HCEC 1CT (cell line): ENCODE measurements at places on chromosomes 7 and 10.

DNA sequence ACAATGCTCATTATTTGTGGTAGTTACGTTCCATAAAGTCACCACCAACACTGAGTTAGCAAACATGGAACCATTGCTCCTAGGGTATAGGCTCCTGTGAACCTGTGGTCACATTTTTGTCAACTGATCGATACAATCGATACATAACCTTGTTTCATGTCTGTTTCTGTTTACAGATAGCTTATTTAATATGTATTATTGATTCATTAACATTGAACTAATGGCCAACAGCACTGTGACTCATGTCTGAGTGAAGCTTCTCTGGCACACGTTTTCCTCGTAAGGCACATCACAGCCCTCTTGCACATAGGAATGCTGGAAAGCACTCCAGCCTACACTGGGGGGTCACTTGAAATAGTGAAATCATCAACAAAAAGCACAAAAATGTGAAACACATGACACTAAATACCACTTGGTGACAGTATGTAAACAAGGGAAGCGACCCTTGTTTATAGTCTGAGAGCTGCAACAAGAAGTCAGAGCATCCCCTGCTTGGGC, 27.0 kb downstream of the GHRHR start:
- no peak for DNase-seq

DNA sequence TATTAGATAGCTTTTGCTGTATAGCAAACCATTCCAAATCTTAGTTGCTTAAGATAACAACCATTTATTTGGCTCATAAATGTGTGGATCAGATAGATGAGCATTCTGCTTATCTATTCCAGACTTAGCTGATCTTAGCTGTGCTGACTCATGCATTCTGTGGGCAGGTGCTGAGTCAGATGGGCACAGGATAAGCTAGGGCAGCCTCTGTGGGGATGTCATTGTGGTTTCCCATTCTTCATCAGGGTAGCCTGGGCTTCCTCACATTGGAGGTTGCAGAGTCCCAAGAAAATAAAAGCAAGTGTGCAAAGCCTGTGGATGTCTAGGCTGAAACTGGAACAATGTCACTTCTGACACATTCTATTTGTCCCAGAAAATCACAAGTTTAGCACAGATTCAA, 917.0 kb downstream of the TYW1 start:
- no peak for DNase-seq

DNA sequence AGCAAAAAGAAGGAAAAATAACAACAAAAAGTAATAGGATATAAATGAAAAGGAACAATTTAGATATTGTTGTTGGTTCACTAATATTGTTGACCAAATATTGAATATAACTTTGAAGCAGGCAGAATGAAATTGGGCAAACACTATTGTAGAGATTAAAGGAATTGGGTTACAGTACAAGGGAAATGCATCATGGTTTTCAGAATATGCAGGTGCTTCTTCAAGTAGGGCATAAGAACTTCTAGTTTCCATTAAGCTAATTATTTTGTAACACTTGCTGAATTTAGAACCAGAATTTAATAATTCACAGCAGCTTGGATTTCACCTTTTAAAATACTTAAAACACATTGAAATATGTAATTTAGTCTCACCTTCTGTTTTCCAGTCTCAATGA, 36.5 kb downstream of the RPA3 start:
- no peak for DNase-seq

GRCh38 chr7:157224627-157225026, 85.9 kb downstream of the UBE3C start:
- peak; percentile 35 for DNase-seq
